ENCODE measurements at places on chromosomes 4 and X. TPM values are rescaled to one million over a fixed set of nuclear protein-coding genes. Genes with fewer than 3 reads are reported as not detected.

DNA sequence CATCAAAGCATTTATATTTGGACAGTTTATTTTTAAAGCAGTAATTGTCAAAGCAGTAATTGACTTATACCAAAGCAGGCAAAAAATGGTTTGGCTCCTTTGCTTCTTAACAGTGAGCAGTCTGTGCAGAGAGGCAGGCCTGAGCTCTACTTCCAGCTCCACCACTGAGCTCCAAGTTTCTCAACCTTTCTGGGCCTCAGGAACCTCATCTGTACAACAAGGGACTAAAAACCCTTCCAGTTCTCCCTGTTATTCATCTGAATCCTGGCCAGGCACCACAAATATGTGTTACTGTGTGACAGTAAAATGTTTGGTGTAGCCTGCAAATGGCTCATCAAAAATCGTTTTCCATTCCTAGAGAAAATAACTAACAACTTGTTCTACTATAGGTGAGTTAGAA, 88.7 kb upstream of the TTC29 start:
- no peak overlapping the region for H3K27ac ChIP-seq
- H3K27me3 ChIP-seq, result no peaks in the 10 kb centered on the region
- no peak overlapping the region for H3K4me3 ChIP-seq
- no peaks in the 10 kb centered on the region for H3K4me1 ChIP-seq
- H3K36me3 ChIP-seq, result no peaks in the 10 kb centered on the region

- H3K4me3 ChIP-seq, result no peak overlapping the region
- no peak overlapping the region for H3K27ac ChIP-seq
- H3K36me3 ChIP-seq, result no peaks in the 10 kb centered on the region
Measured at GRCh38 chrX:13474164-13474516, 95.3 kb upstream of the EGFL6 start.

GRCh38 chr4:82431831-82432230, 1.4 kb downstream of the ENOPH1 start:
- H3K27ac ChIP-seq, result no peak overlapping the region
- no peaks in the 10 kb centered on the region for H3K27me3 ChIP-seq
- H3K4me1 ChIP-seq, result peaks cover 3% of the 10 kb centered on the region

- no peaks in the 10 kb centered on the region for H3K36me3 ChIP-seq
- H3K4me1 ChIP-seq, result no peaks in the 10 kb centered on the region
- no peak overlapping the region for H3K4me3 ChIP-seq
Measured at GRCh38 chr4:138595171-138595570, 353.0 kb upstream of the SLC7A11 start.

DNA sequence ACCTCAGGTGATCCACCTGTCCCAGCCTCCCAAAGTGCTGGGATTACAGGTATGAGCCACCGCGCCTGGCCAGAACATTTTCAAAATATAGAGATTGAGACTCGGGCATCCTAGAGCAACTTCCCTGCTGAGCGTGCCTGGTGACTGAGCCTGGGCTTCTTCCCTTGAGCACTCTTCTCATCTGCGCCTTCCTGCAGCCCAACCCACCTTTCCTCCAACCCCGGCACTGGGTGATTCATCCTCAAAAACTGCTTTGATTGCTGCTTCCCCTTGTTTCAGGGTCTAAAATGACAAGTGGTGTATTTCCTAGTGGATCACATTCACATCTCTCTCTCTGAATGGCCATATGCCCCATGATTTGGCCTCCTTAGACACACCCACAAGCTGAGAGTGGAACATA, 37.8 kb downstream of the PHKA2 start:
- H3K4me3 ChIP-seq, result no peak overlapping the region
- H3K27ac ChIP-seq, result no peak overlapping the region
- H3K27me3 ChIP-seq, result no peaks in the 10 kb centered on the region
- no peaks in the 10 kb centered on the region for H3K36me3 ChIP-seq
- H3K4me1 ChIP-seq, result no peaks in the 10 kb centered on the region
- no peak for DNase-seq

GRCh38 chr4:143558286-143558685, 44.8 kb downstream of the SMARCA5 start:
- H3K27ac ChIP-seq, result no peak overlapping the region
- DNase-seq, result no peak
- no peaks in the 10 kb centered on the region for H3K36me3 ChIP-seq

DNA sequence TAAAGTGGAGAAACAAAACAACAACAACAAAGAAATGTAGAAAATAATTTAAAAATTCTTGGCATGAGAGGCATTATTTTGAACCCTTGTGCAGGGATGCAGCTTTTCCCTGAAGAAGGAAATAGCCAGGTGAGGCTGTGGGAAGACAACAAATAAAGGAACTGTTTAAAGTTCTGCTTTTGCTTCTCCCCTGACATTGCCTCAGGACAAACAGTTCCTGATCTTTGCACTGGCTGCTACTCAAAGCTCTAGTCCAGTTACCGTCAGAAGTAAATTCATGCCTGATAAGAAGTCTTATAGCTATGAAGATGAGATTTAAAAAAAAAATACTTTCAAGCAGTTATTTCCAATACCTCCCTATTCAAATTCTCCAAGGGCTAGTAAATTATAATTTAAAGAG, 233.8 kb downstream of the IL15 start:
- no peak overlapping the region for H3K4me3 ChIP-seq
- H3K4me1 ChIP-seq, result no peaks in the 10 kb centered on the region
- DNase-seq, result no peak
- no peaks in the 10 kb centered on the region for H3K27me3 ChIP-seq

- no peaks in the 10 kb centered on the region for H3K4me1 ChIP-seq
- DNase-seq, result no peak
- H3K27ac ChIP-seq, result no peak overlapping the region
Measured at GRCh38 chrX:45110494-45110893, 90.2 kb downstream of the DIPK2B start.

DNA sequence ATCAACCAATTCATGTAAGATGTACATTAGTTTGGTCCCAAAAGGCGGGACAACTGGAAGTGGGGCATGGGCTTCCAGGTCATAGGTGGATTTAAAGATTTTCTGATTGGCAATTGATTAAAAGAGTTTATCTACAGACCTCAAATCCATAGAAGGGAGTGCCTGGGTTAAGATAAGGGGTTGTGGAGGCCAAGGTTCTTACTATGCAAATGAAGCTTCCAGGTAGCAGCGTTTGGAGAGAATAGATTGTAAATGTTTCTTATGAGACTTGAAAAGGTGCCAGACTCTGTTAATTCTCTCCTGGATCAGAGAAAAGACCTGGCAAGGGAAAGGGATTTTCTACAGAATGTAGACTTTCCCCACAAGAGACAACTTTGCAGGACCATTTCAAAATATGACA, 2.4 kb downstream of the MGST2 start:
- H3K4me3 ChIP-seq, result no peak overlapping the region
- H3K27me3 ChIP-seq, result no peaks in the 10 kb centered on the region
- H3K4me1 ChIP-seq, result peaks cover 7% of the 10 kb centered on the region

Gene DYNLT3
- 25.7 TPM for total RNA-seq

Gene CSAG1
- total RNA-seq, result not detected

Measured in prostate gland (tissue), 2 donors.